ENCODE measurements at places on chromosomes 1 and 21.

DNA sequence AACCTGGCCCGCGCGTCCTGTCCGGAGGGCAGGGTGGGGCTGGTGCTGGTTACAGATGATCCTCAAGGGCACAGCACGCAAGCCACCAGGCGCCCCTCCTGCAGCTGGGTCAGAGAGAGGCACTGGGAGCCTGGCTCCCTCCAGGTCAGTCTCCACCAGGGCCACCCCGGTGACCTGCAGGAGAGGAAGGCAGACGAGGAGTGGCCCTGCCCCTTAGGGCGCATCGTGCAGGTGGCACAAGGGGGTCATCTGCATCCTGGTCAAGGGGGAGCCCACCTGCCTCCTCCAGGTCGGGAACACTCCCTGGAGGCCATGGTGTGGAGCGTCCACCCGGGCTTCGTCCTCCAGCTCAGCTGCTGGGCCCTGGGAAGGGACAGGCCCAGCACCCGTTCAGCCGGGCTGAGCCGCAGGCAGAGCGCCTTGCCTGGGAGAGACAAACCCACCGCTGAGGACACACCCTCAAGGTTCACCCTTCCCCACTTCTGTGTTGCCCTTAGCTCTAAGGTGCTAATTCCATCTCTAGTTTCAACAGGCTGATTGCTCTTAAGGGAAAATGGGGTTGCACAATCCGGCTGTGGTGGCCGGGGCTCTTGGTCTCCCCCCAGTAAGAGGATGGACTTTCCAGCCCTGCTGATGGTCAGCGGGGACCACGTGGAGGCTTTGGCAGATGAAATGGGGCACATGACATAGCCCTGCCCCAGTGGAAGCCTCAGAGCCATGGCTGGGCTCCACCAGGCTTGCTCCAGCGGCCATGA, 63.2 kb downstream of the SIK1 start:
- DNase-seq = no peak

GRCh38 chr1:59139396-59139795, 157.5 kb upstream of the FGGY start:
- DNase-seq = no peak

GRCh38 chr1:71086331-71086730, 5.5 kb upstream of the ZRANB2 start:
- DNase-seq = no peak

DNA sequence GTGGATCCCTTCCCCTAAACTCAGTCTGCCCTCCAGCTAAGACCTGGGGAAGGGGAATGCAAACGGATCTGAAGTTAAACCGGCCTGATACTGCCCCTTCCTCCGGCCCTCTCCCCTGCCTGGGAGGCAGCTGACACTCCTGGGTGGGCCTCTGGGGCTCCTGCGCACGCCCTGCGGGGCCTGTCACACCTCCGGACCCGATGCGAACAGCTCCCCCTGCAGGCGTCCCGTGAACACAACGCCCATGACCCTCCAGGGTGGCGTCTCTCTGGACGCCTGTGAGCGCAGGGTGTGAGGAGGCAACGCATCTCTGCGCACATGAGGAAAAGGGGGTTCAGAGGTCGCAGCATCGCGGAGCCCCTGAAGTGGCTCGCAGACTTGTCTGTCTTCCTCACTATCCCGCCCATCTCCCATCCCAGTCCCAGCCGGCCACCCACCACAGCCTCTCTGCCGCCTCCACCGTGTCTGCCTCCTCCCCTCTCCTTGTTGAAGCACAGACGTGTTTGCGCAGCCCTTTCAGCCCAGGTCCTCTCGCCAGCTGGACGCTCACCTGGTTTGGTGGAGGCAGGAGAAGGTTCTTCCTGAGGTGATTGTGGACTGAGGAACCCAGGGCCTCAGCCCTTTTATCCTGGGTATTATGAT, 421 bp upstream of the LCE3A start:
- DNase-seq = no peak

DNA sequence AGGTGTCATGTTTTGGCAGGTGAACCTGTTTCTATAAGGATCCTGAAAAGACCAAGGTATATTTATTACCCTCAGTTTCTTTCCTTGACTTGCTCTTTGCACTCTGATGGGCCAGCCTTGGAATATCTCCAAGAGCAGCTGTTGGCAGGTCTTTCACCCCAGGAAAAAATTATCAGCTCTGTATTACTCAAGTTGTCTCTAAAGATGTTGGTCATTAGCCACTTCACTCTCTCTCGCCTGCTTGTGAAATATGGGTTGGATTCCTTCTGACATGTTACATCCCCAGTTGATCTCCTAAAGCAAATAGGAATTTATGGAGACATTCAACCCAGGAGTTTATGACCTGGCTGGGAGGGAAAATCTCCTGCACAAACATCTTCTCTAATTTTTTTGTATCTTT, 85.9 kb downstream of the KCNJ15 start:
- DNase-seq = no peak

DNA sequence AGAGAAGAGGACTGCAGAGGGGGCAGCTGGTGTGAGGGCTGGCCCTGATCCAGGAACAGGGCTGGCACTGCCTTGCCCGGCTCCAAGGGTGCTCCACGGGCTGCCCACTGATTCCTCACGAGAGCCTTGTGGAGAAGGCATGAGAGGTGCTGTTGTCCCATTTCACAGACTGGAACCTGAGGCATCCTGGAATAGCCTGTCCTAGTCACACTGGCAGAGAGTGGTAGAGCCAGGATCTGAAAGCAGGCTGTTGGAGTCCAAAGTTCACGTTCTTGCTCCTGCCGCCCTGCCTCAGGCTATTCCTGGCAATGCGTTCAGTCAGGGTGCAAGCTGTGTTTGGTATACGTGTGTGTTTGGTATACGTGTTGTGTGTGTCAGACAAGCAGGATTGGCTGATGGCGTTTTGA, 1.8 kb downstream of the RER1 start:
- DNase-seq = no peak

GRCh38 chr1:55311057-55311641, 96.0 kb upstream of the USP24 start:
- no peak for DNase-seq

- DNase-seq = no peak
Measured at GRCh38 chr21:37195059-37195458, 72.1 kb downstream of the VPS26C start.

DNA sequence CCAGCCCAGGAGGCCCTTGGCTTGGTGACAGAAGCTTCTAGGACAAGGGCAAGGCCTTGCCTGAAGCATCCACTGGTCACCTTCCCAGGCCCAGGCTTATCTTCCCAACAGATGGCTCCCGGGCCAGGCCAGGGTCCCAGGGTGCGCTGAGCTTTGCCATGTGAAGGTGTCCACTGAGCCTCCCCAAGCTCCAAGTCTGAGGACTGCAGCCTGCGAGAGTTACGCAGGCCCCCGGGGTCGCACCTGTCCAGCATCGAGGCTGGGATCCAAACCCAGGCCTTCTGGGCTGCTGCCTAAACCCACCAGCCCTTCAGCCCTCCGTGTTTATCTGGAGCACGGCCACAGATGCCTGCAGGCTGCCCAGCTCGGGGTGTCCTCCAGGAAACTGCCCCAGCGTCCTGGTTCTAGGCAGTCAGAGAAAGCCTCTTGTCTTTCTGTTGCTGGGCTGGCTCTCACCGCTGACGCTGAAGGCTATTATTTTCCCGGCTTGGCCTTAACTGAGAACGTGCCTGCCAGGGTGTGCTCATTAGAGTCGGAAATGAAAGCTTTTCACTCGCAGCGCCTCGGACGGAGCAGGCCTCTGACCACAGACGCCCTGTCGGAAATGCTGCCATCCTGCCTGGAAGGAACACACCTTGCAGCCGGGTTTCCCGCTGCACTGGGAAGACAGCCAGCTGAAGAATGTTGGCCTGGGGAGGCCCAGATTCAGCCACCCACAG, 71.4 kb downstream of the MEGF6 start:
- DNase-seq = no peak

- DNase-seq = no peak
Measured at GRCh38 chr1:94773931-94774422, 46.2 kb upstream of the SLC44A3 start.

- no peak for DNase-seq
Measured at GRCh38 chr21:36792505-36792967, 93.6 kb downstream of the SIM2 start.

- DNase-seq = no peak
Measured at GRCh38 chr21:39095681-39096080, 87.6 kb downstream of the PSMG1 start.

GRCh38 chr1:201405484-201405831, 6.3 kb upstream of the LAD1 start:
- no peak for DNase-seq

DNA sequence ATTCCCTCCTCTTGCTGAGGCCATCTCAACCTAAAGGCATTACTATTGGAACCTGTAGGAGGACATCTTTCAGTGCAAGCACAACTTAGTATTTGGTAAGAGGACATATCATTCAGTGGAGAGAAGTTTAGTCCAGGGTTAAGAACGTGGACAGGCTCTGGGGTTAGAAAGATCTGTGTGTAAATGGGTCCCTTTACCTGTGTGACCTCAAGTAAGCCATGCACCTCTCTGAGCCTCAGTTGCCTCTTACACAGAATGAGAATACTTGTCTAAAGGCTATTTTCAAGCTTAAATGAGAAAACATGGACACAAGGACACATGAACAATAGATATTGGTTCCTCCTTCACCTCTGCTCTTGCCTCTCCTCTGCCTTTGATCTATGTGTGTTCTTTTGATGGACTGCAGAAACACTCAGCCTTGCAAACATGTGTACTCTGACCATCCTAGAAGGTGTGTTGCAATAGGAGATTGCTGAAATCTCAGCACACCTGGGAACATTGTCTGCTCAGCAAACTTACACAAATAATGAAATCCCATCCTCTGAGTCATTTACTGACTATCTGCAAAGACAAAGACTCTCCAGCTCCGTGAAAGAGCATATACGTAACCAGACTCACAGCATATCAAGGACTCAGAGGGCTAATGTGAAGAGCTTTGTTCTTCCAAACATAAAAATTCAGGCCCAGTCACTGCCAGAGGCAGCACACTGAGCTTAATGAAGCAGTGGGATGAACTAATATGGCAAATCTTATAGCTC, 143.8 kb downstream of the DAB1 start:
- no peak for DNase-seq

- DNase-seq = no peak
Measured at GRCh38 chr1:63928186-63929105, 154.6 kb downstream of the ROR1 start.

GRCh38 chr21:42609811-42610210, 43.6 kb upstream of the PDE9A start:
- DNase-seq = no peak

DNA sequence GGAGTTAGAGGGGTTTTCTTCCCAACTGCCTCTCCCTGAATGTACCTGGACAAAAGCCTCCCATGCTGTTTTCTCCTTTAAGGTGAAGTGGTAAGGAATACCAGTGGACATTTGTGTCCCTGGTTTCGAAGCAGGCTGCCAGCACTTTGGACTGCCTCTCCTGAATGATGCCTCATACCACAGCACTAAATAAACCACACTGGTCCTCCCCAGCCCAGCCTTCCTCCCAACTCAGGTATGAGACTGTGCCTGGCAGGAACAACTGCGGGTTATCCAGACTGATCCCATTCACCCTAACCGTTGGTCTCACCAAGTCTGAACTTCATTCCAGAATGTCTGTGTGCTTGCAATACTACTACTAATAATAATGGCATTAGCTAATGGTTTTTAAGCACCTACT, 9.3 kb downstream of the COQ8A start:
- DNase-seq = no peak

DNA sequence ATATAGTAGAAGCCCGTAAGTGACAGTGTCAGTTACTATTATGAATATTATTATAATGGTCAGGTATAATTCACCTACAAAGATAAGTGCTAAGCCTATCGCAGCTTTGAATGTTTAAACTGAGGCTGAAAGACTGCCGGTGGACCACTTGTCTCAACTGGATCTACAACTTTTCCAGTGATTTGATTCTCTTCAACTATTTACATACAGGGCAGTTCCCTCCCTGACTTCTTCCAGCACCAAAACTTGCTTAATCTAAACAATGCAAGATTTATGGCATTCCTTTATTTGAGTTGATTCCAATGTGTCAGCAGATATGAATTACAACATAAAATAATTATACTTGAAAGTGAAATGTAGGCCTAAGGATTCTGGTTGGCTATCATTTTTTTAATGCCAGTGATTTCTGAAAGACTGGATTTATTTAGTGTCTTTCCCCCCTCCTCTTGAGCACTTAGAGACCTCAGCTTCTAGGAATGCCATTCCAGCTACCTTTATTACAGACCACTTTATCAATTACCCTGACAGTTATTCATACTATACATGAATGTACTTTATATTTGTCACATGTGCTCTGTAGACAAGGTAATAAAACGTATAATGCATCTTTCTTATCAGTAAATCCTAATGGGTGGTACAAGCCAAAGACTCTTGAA, 153.3 kb upstream of the C8B start:
- no peak for DNase-seq

DNA sequence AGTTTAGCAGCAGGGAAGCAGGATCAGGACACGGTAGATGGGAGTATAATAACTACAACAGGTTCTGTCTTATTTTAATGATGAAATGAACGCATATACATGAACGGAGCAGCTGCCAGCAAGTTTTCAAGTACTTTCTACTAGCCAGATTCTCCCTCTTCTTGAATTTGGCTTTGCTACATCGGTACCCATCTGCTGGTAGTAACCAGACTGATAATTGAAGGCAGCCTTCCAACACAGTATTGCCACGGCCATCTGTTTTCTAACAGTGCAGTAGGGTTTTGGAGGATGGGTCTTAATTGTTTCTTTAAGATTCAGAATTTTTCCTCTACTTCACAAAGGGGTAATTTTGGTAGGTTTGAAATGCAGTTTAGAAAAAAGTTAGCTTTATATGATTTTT, 33.4 kb downstream of the CENPF start:
- DNase-seq = no peak

DNA sequence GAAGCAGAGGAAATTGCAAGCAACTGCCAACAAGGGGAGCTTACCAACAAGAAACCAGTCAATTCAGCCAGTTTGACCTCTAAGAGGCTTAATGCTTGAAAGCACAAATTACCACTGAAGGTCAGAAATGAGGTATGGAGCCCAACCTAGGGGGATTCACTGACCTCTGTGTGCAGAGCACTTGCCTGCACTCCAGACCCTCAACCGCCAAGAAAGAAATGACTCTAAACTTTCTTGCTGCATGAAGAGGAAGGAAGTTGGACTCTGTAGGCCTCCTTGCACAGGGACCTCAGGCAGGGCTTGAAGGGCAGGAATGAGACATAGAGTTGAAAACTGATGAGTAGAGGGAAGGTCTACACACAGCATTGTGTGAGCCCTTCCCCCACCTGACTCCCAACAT, 10.0 kb downstream of the ARMH1 start:
- no peak for DNase-seq

- no peak for DNase-seq
Measured at GRCh38 chr1:205579711-205580110, 52.1 kb downstream of the ELK4 start.

GRCh38 chr1:28613175-28613574, 21.1 kb downstream of the RAB42 start:
- DNase-seq = no peak

DNA sequence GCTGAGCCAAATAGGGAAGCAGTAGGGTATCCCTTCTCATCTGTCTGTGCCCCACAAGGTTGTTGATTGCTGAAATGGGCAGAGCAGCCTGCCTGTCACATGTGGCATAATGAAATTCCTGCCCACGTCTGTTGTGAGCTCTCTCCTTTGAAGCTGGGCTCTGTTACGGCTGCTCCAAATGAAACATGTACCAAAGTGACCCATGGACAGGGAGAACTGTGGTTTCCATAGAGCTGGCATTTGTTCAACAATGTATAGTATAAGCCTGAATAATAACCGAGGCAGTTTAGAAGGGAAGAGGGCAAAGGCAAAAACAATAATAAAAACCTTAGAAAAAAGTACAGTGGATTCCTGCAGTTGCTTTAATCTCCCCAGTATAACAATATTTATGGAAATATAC, 149.7 kb downstream of the LYPLAL1 start:
- DNase-seq = no peak
